ENCODE measurements at places on chromosomes 13 and 19.

- DNase-seq: peak; percentile 10
These were observed 82.9 kb downstream of the ZNF737 start for GRCh38 chr19:20482721-20483120.

DNA sequence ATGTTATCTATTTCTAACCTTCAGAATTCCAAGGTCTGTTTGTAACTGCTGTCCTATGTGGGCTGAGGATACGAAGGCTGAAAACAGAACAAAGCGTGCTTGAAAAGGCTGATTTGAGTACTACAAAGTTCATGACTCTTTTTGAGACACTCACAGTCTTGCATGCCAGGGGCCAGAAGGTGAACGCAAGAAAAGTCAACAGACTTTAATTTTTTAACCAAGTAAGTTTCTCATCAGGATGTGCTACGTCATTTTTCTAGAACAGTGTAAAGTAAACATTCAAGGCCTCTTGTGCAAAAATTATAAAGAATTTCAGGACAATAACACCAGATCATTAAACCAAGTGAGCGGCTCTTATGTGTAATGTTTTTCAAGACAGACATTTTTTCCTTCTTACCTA, 163.5 kb downstream of the COG6 start:
- DNase-seq: no peak

DNA sequence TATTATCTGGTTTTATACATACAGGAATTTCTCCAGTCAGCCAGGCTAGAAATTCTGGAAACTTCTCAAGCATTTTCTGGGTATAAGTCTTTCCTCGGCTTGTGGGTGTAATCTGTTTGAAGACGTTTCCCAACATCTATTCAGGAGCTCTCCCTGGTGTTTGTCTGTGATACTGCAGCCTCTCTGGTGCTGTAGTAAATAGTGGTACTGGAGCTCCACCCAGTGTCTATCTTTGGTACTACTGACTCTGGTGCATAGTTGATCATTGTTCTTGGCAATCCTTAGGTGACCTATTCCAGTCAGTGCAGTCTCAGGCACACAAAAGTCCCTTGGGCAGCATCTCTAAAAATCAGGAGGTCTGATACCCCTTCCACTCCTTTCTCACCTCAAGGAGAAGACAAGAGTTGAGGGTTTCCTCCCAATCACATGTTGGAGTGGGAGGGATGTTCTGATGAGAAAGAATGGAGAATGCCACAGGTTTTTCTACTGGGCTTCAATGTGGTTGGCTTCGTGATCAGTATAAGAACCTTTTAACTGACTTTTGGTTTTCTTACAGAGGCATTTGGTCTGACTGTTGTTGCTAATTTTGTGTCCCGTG, 115.5 kb downstream of the CYSLTR2 start:
- DNase-seq: no peak

- no peak for DNase-seq
These were observed 1.4 kb downstream of the LIG4 start for GRCh38 chr13:108213946-108214345.

DNA sequence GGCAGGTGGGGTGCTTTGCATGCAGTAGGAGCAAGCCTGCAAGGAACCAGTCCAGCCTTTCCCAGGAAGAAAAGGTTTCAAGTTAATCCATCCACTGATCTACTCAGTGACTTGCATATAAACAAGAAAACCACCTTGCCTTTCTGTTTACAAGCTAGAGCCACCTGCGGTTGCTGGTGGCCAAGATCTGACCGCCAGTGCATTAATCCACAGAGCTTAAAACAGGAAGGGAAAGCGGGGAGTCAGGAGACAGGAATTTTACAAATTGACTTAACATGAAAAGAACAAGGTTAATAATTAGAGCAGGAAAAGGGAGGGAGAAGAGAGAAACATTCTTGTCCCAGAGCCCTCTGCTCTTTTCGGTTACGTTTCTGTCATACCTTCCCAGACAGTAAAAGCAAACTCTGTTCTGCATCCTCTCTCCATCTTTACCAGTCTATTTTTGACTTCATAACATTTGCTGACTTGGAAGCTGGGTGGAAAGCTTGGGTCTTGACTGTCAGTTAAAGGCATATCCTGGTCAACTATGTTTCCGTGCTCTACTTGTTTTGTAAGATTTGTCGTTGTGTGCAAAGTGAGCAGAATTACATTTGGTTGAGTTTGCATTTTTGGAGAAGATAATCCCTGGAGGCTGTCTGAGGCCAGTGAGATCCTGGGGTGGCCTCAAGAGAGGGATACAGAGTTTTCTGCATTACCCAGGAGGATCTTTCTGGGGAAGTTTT, 760.6 kb downstream of the EFNB2 start:
- DNase-seq: no peak

- DNase-seq: no peak
These were observed 574.0 kb downstream of the EFNB2 start for GRCh38 chr13:105961438-105961837.

GRCh38 chr19:34960103-34960805, 3.8 kb downstream of the ZNF792 start:
- DNase-seq: no peak

- no peak for DNase-seq
These were observed 159.0 kb downstream of the PCCA start for GRCh38 chr13:100247937-100248336.

GRCh38 chr19:2308114-2308556, at the start of gene LINGO3:
Gene LINGO3 (minus strand): TSS chr19:2308154. CDS start chr19:2291776, 16,378 bp downstream.
- no peak for DNase-seq

Data from WERI-Rb-1 (cell line).